Neural progenitor cell (in vitro differentiated cells): ENCODE measurements at places on chromosomes 4 and X.
A peak's percentile ranks its signal among the peaks of the same experiment; 100 is the strongest.

- no peak for DNase-seq
Measured at GRCh38 chr4:156685308-156685707, 286.3 kb downstream of the PDGFC start.

DNA sequence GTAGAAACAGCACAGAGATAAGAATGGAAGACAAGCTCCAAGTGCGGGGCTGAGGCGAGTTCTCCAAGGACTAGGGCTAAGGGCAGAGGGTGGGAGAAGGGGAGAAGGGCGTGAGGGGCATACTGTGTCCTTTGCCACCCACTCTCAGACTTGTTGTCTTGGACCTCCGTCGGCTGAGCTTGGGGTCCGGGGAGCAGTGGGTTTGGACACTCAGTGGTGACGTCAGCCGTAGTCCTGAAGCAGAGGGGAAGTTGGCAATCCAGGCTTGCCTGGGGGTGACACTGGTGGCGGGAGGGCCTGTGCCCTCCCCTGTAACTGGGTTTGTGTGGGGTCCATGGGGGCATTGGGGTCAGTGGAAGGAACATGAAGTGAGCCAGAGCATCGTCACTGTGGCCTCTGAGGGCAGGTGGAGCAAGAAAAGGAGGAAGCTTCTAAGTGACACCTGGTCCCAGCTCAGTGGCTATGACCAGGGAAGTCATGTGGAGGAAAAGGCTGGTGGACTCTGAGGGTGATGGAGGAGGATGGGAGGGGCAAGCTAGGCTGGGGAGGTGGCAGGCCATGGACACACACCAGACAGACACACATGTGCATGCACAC is 17.6 kb downstream of the CD99 start:
- DNase-seq: no peak

GRCh38 chr4:86302251-86302650 is 57.6 kb downstream of the MAPK10 start:
- peak; percentile 79 for DNase-seq

GRCh38 chrX:23978491-23978890 is 48.5 kb downstream of the KLHL15 start:
- DNase-seq: no peak

DNA sequence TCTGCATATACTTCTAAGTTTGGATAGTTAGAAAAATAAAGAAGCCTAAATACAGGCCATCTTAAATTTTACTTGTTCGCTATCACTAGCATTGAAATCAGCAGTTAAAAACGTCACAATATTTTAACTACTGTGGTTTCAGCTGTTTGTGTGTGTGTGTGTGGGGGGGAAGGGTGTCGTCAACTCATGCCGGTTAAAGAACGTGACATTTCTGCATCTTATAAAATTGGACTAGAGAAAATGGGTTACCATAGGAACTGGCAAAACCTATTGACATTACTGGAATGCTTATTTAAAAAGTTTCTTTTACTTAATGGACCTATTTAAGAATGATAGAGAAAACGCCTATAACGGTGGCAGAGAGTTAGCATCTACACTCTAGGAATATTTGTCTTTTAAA is 1.2 kb upstream of the CNKSR2 start:
- no peak for DNase-seq

DNA sequence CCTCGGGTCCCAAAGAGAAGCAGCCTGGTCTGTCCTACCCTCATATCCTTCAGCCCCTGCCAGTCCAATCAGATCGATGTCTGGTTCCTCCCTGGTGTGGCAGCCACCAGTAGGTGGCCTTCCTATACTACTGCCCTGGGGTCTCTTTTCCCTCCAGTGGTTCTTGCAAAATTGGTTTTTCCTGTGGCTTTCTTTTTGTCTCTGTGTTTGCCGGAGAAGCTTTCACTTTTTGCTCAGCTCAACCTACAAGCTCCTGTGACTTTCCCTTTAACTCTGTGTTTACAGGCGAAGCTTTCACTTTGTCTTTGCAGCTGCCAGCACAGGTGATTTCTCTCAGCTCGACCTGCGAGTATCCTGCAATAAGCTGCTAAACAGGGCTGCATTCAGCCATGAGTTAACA is 46.8 kb downstream of the UGT2A3 start:
- peak; percentile 19 for DNase-seq

GRCh38 chr4:188270273-188271069 is 131.2 kb downstream of the TRIML1 start:
- no peak for DNase-seq

DNA sequence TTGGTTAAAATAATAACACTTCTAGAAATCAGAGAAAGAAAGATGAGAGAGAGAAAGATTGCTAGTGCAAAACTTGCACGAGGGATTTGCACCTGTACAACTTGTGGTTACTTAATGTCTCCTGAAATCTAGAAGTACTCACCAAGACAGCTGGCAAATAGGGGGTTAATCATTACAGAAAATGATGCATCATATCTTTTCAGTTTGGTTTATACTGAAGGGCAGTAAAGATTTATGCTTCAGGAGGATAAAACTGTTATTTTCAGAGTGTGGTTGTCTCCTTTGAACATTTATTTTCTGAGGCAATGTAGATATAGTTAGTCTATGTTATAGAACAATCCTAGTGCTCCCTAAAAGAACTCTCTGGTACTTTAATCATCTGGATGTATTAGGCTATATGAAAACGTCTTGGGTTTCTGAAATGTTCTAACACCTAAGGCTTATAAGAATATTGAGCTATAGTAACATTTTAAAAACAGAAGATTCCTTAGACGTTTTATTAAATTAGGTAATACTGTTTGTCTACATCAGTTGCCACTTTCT is 13.3 kb downstream of the ATOH1 start:
- no peak for DNase-seq

GRCh38 chrX:111168314-111168713 is 72.3 kb downstream of the PAK3 start:
- peak; percentile 73 for DNase-seq

- no peak for DNase-seq
Measured at GRCh38 chr4:2856266-2856665, 12.6 kb downstream of the ADD1 start.

DNA sequence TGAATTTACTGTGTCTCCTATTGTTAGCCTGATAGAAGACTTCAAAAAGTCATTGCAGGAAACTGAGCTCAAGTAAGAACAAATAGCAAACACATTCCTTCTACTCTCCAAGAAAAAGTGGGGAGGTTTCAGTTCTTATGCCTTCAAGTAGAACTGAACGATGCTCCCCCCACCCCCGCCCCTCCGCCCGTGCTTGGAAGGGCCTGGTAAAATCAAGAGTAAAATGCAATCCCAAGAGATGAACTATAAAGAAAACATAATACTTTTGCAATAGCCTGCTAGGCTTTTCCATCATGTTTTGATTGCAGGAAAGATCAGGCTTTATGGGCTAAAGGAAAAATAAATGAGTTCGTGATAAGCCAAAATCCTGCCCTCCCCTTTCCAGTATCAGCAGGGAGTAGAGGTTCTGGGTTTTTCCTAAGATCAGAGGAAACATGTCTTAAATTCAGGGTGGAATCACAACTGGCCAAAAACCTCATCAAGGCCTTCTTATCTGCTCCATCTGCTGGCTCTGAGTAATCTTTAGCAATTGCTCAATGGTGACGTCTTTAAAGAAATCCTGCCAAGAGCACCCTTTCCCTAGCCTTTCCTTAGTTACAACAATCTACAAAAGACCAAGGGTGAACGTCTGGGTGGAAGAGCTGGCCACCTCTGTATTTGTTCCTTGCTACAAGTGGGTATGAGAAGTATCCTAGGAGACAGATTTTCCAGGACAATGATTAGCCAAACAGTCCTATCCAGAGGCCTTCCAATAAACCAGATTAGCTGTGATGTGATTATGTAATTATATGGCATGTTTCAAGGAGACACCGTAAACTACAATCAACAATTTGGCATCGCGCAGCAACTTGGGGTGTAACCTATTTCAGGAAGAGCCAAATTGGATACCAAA is 66.3 kb upstream of the FAM9C start:
- no peak for DNase-seq

GRCh38 chrX:18415386-18415785 is 10.0 kb upstream of the CDKL5 start:
- DNase-seq: no peak

DNA sequence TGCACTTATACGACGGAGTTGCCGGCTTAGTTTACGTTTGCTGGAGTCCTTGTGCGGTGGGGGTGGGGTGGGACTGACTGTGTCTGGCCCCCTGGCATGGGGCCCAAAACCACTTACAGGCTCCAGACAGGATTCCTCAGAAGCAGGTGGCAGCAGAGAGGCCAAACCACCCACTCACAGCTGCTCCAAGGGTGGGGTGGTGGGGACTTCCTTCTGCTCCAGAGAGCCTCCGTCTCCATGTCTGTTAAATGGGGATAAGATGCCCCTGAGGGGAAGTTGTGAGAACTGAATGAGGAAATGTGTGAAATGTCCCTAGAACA is 36.7 kb downstream of the PSAPL1 start:
- DNase-seq: no peak

DNA sequence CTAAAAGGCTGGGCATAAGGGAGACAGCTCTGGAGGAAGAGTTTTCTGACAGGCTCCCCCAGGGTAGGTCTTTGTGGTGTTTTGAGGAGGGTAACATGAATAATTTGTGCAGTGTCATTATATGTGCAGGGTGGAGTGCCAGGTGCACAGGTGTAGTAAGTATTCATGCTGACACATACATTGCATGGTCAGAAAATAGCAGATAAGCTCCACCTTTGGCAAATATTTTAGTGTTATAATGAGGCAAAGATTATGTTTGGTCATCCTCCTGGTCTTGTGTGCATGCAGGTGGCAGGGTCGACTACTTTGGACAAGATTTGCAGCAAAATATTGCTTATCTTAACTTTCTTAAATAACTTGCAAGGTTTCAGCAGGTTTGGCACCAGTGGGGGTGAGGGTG is 910.4 kb upstream of the PCDH10 start:
- no peak for DNase-seq

- no peak for DNase-seq
Measured at GRCh38 chrX:110089656-110090403, 86.9 kb downstream of the TMEM164 start.

GRCh38 chr4:151865312-151865711 is 104.5 kb upstream of the GATB start:
- no peak for DNase-seq

GRCh38 chr4:110898290-110898689 is 275.4 kb upstream of the PITX2 start:
- no peak for DNase-seq

GRCh38 chrX:115368876-115369275 is 79.4 kb downstream of the LUZP4 start:
- DNase-seq: no peak

DNA sequence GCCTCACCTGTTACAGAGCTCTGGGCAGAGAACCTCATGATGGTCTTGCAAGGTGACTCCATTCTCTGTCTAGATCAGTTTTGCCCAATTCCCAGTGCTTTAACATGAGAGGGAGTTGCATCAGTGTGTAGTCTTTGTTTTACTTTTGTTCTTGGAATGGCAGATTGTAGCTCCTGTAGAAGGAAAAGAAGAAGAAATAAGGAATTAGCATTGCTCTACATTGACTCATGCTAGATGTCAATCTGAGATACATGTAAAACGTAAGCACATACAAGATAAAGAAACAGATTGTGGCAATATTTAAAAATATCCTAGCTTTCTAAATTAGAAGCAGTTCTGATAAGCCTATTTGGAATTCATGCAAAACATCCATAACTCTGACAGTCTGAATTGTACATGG is 16.0 kb upstream of the PPEF1 start:
- DNase-seq: no peak

DNA sequence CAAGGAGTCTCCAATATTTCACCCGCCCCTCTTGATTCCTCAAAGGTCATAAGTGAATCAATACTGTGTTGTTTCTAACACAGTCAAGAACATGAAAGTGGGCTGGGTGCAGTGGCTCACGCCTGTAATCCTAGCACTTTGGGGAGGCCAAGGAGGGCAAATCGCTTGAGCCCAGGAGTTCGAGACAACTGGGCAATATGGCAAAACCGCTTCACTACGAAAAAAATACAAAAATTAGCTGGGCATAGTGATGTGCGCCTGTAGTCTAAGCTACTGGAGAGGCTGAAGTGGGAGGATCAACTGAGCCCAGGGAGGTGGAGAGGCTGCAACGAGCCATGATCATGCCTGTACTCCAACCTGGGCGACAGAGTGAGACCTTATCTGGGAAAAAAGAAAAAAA is 3.4 kb downstream of the ACSL1 start:
- DNase-seq: no peak

- no peak for DNase-seq
Measured at GRCh38 chrX:117972711-117973109, 143.9 kb downstream of the KLHL13 start.

- DNase-seq: no peak
Measured at GRCh38 chrX:112664924-112665323, 14.8 kb downstream of the LHFPL1 start.

- no peak for DNase-seq
Measured at GRCh38 chr4:82705169-82705927, 93.2 kb downstream of the SCD5 start.

- no peak for DNase-seq
Measured at GRCh38 chr4:141660880-141661279, 24.5 kb downstream of the IL15 start.

DNA sequence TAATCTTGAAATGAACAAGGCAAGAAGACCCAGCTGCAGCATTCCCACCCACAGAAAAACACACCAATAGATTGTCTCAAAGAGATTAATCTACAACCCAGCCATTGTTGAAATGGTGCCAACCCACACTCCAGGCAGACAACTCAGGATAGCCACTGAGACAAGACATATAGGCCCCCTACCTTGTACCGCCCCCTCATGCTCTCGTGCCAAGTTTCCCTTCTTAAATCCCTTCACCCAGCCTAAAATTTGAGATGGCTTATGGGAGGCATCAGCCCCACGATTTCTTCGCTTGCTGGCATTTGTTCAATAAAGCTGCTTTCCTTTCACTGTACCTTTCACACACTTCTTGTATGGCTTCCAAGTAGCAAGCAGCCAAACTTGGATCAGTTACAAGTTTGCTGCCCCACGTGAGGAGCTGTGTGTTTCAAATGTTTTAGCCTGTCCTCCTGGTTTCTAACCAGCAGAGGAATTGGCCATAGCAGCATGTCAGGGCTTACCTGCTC is 1754.1 kb downstream of the C4orf33 start:
- DNase-seq: no peak

- no peak for DNase-seq
Measured at GRCh38 chr4:142913461-142914030, 67.4 kb upstream of the INPP4B start.

DNA sequence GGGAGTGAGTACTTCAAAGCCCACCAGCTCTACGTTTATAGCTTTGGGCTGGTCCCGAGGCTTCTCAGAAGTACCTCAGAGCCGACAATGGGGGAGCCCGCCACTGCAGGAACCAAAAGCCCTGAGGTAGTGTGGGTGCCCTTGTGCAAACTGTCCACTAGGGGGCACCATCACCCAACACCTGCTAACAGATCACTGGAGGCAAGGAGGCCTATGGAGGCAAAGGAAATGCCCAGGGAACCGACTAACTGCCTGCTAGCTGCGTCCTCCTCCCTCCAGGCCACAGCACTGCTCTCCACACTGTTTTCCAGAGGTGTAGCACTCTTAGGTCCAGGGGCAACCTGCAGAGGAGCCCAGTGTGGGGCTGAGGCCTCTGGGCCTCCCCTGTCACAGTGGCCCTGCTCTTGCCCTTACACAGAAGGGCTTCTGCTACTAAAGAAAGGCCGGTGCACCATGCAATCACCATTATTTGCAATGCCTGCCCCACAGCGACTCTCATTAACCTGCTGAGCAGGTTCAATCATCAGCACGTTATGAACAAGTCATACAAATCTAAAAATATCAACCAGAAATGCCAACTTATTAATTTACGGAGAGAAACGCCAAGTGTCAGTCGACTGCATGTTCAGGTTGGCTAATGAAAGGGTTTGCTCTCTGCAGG is 159.1 kb downstream of the NSUN7 start:
- DNase-seq: peak; percentile 91

- peak; percentile 54 for DNase-seq
Measured at GRCh38 chr4:16582526-16582925, 315.9 kb downstream of the LDB2 start.
